ENCODE measurements at places on chromosomes 1 and 21.

- no peak for DNase-seq
Measured at GRCh38 chr1:211420845-211421454, 71.0 kb downstream of the RD3 start.

DNA sequence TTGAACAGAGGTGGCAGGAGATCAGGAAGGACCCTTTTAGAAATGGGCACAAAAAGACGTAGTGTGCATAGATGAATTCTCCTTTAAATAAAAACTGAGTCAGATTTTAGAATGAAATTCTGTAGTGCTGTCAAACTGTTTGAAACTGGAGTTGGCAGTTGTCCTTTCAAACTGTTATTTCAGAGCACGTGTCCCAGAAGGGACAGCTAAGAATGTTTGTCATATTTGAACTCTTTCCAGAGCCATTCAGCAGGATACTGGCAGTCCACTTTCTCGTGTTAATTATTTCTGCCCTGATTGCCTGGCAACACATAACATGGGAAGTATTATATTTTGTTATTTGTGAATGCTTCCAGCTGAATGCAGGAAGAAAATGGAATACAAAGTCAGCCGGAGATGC lies 212.3 kb upstream of the DPYD start:
- DNase-seq: no peak

GRCh38 chr1:232248276-232248820 lies 381.6 kb downstream of the SIPA1L2 start:
- DNase-seq: no peak

- DNase-seq: no peak
Measured at GRCh38 chr1:16605532-16606505, 7.5 kb downstream of the NBPF1 start.

DNA sequence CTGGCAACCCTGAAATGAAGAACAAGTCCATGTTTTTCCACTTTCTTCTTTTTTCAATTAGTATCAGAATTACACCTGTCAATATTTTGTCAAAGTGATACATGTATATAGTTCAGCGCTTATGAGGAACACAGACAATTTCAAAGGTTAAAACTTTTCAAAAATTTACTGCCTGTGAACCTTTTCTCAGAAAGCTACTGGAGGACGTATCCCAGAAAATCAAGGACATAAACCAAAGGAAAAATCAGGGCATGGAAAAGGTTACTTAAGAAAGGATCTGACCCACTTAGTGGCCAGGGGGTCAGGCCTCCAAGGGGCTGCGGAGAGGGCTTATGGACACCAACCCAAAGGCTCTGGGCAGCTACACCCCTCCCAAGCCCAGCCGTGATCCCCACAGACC lies 81.1 kb upstream of the ACTRT2 start:
- DNase-seq: no peak

DNA sequence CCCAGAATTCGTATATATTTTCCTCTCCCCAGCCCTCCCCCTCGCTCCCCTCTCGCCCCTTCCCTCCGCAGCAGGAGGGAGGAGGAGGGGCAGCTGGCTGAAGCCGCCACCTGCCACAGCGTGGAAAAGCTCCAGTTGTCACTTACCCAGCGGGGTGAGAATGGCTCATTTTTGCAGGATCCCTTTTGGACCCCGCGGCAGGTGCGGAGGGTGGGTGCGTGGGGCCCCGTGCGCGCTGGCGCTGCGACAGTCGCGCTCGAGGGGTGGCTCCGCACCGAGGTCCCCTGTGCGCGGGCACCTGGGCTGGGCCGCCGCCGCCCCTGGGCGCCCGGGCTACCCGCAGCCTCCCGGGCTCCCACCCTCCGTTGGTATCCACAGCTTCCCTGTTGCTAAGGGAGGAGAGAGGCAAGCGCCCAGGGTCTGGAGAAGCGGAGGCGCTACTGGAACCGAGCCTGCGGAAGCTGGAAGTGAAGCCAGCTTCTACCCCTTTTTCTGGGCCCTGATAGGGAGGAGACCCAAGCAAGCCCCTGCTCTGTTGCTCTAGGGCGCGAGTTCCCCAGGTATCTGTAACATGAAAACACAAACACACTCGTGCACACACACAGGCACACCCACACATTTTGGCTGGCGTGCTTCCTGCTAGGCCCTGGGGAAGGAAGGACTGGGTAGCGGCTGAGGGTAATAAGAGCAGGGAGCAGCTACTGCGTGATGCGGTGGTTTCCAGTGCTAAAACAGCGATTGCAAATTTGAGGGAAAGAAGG lies at the start of gene ERICH3:
Gene ERICH3, minus strand, starts transcription at position 442 of the 761 bp plus-strand sequence. Its CDS starts 273 bp downstream, at position 169.
- no peak for DNase-seq

DNA sequence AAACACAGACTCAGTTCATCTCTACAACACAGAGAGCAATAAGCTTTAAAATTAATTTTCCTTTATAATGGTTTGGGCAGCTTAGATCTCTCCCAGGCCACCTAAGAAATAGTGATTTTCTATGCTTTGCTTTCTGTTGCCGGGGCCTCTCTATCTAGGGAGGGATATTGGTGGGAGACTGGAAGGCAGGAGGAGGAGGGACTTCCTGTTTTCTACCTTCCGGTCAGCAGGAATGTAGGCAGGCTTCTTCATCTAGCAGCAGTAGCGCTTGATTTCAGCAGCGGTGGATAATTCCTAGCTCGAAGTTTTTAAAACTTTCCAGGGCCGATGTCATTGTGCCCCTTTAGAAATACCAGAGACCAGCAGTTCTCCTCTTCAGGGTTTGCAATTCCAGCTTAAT lies 5.1 kb upstream of the DESI2 start:
- no peak for DNase-seq

DNA sequence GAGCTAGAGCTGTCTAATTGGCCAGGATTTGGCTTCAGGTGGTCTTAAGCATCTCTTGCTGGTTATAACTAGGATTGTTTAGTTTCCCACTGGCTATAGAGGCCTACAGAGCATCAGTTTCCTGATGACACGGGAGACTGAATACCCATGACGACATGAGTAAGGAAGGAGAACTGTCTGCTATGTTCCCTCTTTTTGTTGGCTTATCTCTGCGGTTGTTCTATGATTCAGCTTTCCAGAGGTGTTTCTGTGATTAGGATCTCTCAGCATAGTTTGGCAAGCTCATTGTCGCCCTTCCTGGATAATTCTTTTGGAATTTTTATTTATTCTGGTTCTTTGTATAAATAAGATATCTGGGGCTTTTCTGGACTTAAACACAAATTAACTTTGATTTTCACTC lies 163.4 kb downstream of the OLFM3 start:
- DNase-seq: no peak

GRCh38 chr1:201476670-201477344 lies 7.8 kb upstream of the PHLDA3 start:
- DNase-seq: no peak

DNA sequence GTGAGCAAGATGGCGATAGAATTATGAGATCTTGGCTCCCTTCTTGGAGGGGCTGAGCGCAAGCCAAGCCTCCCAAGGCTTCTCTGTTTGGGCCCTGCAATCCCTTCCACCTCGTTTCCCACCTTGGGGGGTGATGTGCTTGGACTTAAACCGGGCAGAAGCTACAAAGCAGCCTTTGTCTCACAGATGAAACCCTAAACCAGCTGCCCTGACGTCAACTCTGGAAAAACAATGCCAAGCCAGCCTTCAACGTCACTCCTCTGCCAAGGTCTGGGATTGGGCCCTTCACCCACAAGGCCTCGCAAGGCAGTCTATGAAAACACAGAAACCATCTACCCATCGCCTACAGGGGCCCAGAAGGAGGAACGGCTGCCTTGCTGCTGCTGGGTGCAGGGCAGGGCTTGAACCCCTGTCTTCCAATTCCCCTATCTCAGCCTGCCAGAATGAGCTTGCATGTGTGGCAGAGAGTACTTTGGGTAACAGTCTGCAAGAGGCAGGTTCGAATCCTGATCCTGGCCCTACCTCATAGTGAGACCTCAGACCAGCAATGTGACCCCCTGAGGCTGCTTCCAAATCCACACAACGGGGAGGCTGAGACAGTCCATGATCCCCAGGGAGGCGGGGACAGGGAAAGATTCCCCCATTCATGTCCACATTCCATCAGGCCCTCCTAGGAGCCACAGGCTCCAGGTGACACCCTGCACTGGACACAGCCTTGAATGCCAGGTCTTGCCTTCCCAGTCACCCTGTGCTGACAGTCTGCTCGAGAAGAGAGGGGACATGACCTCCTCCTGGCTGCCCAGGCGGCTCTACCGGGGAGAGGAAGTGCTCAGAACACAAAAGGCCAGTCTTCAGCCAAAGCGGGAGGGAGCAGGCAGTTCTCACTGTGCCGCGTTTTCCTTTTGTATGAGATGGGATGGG lies 15.0 kb downstream of the IFFO2 start:
- DNase-seq: no peak
